ENCODE measurements at places on chromosomes 12 and 14.

DNA sequence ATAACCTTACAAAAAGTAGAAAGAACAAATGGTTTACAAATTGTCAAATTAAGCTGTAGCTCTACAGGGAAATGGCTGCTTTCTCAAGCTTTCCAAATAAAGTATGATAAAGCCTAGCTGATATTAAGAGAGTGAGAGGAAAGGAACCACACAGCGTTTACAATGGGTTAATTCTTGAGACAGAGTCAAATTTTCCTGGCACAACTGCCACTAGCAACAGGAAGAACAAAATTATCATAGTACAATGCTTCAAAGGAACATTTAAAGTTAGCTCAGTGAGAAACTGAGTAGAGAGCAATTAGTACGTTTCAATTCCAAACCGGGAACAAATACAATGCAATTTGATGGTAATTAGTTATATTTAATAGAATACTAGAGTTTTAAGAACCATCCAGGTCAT, 116.0 kb downstream of the PPP1R12A start:
- DNase-seq = no peak

DNA sequence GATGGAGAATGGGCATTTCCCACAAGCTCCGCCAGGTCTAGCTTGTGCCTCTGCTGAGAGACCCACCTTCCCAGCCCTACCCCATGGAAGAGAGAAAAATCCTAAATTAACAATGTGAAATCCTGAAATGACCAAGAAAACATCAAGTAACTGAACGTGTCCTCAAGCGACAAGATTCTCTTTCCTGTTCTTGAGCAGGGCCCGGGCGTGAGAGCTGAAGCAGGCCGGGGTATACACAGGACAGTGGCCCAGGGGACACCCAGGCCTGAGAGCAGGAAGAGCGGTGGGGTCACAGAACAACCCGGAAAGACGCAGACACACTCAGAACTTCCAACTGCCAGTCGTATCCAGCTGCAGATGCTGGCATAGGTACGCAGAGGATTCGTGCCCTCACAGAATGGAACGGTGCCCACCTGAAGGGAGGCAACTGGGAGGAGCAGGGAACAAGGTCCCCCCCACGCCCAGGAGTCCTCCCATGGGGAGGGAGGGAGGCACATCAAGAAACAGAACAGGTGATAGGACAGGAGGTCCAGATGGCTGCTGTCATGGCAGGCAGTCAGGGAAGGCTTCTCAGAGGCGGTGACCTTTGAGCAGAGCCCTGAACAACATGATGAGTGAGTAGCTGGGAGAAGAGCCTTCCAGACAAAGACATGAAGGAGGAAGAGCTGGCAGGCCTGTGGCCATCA, 9.1 kb downstream of the RIMBP2 start:
- DNase-seq = no peak

DNA sequence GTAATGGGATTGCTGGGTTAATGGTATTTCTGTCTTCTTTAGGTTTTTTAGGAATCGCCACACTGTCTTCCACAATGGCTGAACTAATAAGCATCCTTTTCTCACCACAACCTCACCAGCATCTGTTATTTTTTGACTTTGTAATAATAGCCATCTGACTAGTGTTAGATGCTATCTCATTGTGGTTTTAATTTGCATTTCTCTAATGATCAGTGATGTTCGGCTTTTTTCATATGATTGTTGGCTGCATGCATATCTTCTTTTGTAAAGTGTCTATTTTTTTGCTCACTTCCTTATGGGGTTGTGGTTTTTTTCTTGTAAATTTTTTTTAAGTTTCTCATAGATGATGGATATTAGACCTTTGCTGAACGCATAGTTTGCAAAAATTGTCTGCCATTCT, 377.9 kb downstream of the GALC start:
- no peak for DNase-seq

DNA sequence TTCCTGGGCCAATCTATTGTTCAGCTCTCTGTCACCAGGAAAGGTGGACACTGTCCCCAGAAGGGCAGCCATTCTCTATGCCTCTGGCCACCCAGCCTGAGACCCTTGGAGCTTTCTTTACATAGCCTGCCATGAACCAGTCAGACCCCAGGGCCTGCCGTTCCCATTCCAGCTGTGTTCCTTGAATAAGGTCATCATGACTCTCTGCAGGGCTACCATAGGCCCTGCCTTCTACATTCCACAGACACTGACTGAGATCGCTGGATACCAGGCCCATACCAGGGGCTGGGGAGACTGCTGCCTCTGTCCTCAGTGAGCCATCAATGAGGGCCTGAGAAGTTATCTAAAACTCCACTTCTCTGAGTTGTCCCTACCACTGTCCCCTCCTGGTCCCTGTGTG, 75.5 kb downstream of the SYNE3 start:
- no peak for DNase-seq

- DNase-seq = no peak
These were observed 86.4 kb downstream of the CAPZA3 start for GRCh38 chr12:18824287-18824686.

GRCh38 chr12:57012600-57013465, 3.5 kb downstream of the TAC3 start:
- DNase-seq = no peak

GRCh38 chr14:23364164-23365035, 572 bp downstream of the EFS start:
- DNase-seq = no peak

DNA sequence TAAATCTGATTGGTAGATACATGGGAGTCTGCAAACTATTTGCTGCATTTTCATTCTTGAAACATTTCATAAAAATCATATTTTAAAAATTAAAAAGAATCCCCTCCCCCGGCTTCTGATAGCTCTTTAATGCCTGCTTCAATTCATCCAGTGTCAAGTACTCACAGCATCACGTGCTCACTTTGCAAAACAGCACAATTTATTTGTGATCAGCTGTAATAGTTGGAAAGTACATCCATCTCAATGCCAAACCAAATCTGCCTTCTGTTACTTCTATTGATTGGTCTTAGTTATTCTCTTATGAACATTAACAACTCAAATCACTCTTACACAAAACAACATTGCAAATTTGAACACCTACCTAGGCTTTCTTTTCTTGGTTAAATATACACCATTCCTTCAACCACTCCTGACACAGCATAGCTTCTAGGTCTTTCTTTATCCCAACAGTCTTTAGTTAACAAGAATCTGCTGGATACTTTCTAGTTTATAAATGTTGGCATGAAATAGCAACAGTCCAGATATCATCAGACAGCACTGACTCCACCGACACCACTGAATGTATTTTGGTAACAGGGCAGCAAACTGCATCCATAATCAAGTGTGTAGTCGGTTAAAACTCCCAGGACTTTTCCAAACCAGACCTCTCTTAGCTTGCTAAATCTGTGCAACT, 58.0 kb downstream of the PARP11 start:
- DNase-seq = no peak

GRCh38 chr14:34966413-34966812, 16.4 kb upstream of the SRP54 start:
- DNase-seq = no peak

- DNase-seq = no peak
These were observed 62.5 kb downstream of the ZFP36L1 start for GRCh38 chr14:68730348-68730747.

DNA sequence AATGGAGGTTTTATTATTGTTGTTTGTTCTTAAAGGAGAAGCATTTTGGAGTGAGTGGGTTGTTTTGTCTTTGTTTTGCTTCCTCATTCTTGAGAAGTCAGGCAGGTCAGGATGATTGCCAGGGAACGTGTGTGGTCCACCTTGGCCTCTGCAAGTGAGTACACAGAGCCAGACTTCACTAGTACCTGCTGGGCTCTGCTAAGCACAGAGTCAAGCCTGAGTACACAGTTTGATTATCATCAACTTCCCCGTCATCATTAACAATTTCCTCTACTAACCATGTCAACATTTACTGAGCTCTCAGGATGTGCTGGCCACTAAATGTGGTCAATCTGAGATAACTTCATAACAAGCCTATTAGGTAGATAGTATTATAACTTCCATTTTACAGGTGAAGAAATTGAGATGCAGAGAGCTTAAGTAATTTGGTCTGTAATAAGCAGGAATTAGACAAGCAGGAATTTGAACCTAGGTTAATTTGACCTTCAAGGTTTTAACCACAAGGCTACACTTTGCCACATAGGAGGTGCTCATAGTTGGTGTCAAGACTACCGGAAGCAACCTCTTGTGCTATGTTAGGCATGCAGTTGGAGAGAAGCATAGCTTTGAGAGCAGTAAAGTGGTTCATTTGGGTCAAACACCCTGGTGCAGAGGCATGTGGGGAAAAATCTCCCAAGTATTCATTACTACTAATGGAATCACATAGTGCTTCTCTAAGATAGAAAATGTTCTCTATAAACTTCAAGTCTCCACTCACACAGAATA, 178.3 kb downstream of the NUAK1 start:
- DNase-seq = no peak

- no peak for DNase-seq
These were observed 138.2 kb downstream of the PHETA1 start for GRCh38 chr12:111230649-111231048.

GRCh38 chr12:52139579-52140062, 52.2 kb downstream of the KRT80 start:
- no peak for DNase-seq

DNA sequence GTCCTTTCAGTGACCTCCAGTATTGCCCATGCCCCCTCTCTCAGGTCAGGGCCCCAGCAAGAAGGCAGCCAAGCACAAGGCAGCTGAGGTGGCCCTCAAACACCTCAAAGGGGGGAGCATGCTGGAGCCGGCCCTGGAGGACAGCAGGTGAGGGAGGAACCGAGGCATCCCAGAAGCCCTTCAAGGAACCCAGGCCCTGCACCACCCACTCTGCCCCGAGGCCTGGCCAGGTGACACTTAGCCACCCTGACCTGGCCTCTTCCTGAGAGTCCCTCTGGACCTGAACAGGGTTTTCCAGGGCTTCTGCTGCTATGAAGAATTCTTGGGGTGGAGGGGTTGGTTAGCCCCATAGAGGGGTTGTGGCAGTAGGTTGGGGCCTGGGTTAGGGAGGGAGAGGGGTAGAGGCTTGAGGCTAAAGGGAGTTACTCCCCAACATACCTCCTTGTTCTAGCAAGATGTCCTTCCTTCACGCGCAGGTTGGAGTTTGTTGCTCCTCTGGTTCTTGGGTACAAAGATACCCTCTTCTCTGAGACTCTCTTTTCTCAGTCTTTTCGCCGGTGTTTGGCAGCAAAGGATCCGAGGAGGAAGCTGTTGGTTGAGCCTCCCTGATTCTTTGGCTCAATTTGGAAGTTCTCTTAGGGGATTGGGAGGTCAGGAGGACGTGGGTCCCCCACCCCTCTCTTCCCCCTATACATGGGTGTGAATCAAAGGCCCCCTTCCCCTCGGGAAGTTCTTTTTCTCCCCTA, 2.1 kb downstream of the TARBP2 start:
- no peak for DNase-seq

DNA sequence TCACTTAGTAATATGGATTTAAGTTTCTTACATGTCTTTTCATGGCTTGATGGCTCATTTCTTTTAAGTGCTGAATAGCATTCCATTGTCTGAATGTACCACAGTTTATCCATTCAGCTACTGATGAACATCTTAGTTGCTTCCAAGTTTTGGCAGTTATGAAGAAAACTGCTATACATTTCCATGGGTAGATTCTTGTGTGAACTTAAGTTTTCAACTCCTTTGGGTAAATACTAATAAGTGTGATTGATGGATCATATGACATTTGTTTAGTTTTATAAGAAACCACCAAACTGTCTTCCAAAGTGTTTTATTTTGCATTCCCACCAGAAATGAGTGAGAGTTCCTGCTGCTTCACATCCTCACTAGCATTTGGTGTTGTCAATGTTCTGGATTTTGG, 119.2 kb downstream of the NAV3 start:
- no peak for DNase-seq

DNA sequence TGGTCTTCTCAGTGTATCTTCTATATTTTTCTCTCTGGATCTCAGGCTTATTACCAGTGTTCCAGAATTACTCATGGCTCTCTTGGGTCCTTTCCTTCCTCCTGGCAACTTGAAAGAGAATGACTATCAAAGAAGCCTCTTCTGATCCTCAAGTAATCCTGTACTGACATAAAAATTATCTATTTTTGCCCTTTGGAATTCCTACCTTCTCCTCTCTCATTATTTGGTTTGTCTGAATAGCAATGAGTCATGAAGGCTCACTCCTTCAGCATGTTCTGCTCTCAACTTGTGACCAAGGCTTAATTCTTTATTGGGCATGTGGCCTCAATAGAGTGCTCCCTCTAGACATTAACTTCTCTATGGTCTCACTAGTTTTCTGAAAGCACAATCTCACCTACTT, 553.6 kb upstream of the ATP2B1 start:
- DNase-seq = no peak

DNA sequence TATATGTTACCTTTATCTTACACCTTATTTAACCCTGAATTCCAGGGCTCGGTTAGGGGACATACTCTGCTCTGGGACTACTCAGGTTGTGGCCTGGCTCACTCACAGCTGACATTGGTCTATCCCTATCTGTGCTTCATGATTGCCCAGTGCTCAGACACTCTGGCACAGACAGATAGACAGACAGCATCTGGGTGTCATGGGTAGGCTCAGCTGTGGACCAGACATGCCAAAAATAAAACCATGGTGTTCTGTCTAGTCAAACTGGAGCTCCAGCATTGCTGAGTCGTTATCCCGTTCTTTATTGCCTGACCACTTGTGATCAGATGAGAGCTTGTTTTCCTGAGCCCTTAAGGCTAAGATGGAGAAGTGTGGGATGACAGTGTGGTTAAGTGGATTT, 29.0 kb downstream of the FBXW8 start:
- no peak for DNase-seq

DNA sequence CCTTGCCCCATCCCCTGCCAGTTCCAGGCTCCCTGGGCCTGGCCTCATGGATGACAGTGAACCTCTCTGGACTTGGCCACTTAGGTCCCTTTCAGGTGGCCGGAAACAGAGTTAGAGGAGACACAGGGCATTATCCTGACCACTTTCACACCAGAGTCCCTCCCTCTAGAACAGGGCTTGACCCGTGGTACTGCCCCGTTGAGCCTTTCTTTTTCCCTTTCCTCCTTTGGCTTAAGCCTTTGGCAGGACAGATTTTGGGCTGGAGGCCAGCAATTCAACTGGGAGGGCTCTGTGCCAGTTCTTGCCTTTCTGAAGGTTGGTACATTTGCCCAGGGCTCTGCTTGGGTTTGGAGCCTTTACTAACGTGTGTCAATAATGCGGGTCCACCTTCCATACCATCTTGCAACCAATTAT, 22.8 kb downstream of the TPCN1 start:
- DNase-seq = no peak

- no peak for DNase-seq
These were observed 89.0 kb upstream of the PTPRR start for GRCh38 chr12:71009430-71010142.

DNA sequence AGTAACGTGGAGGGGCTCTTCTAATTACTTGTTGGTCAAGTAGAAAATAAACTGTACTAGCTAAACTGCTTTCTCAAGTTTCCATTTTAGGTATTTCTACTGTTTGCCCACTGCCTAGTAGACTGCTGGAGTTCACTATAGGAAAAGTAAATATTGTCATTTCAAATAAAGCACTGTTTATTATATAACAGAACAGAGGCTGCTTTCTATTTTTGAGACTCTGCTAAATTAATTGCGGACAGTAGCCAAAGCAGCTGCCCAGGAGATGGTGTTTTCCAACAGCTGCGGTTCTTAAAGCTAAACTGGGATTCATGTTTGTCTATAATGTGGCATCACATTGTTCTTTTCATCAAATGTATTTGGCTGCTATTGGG, 15.9 kb upstream of the SIX1 start:
- DNase-seq = no peak

GRCh38 chr14:76763096-76764041, 2.1 kb downstream of the VASH1 start:
- no peak for DNase-seq

- DNase-seq = no peak
These were observed 37.2 kb upstream of the YY1 start for GRCh38 chr14:100201701-100202100.

All from stimulated activated CD8-positive, alpha-beta memory T cell treated with anti-CD3 and anti-CD28 coated beads, Interleukin-15, amount 100 ng/mL, for 1 hour (primary cell).